8988T (cell line): ENCODE measurements at places on chromosomes 1 and 21.

DNA sequence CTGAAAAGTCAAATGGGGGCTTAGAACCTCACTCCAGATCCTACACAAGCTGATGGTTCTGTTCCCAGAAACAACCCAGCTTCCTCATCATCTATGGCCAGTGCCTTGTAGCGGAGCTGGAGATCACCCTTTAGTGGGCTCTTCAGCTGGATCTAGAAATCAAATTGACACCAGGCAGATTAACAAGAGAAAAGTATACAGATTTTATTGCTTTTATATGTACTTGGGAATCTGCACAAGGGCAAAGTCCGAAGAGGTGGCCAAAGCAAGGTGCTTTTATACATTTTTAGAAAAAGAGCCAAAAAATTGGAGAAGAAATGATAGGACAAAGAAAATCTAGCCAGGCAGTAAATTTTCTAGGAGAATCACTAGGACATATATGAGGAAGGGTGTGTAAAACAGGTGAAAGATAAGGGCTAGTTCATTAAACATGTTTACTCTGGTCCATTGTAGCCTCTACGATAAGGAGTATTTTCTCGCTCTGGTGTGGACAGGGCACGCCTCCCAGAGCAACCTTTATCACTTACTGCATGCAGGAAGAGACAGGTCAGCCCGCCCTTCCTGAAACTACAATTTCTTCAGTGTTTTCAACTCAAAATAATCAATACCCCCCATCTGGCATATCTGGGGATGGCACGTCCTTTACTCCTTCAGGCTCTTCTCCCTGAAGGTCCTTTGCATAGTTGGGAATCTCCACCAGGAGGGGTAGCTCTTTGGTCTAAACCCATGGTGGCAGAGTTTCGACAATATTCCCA is 14.0 kb upstream of the LGALS8 start:
- no peak for DNase-seq

DNA sequence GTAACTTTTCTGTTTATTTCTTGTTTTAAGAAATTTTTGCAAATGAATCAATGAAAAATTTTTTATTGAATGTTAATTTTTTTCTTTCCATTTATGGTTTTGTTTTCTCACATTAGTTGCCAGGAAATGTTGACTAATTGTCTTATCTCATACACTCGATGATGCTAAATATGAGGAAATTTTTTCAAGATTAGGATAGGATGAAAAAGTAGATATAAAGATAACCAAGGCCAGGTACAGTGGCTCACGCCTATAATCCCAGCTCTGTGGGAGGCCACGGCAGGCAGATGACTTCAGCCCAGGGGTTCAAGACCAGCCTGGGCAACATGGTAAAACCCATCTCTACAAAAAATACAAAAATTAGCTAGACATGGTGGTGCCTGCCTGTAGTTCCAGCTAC is 12.6 kb downstream of the LAX1 start:
- DNase-seq: no peak

- DNase-seq: no peak
Measured at GRCh38 chr1:38166461-38166860, 119.9 kb upstream of the POU3F1 start.

DNA sequence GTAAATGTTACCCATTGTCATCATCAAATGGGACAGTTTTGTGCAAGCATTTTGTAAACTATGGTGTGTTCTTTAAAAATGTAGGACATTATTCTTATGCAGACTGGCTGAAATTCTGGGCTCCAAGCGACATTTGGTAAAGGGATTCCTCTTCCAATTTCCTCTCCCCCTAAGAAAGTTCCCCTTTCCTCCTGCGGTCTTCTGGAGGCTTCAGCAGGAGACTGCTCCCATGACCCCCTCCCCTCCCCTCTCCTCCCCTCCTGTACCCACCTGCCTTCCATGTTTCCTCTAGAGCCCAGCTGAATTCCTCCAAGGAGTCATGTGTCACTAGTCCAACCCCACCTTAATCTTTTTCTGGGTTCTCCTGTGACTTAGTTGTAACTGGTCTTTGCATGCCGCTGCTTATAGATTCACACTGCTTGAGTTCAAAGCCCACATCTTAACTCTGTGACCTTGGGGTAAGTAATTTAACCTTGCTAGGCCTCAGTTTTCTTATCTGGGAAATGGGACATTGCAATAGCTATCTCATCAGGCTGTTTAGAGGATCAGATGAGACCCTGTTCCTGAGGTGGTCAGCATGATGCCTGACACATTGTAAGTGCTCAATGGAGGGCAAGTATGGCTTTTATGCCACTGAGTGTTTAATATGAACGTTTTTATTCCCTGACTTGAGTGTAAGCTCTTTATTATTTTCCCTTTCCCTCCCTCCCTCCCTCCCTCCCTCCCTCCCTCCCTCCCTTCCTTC is 69.9 kb upstream of the WDR26 start:
- DNase-seq: no peak

- no peak for DNase-seq
Measured at GRCh38 chr1:9850442-9851162, 26.8 kb upstream of the CLSTN1 start.

- DNase-seq: no peak
Measured at GRCh38 chr1:236144446-236145150, 2.3 kb downstream of the GPR137B start.

DNA sequence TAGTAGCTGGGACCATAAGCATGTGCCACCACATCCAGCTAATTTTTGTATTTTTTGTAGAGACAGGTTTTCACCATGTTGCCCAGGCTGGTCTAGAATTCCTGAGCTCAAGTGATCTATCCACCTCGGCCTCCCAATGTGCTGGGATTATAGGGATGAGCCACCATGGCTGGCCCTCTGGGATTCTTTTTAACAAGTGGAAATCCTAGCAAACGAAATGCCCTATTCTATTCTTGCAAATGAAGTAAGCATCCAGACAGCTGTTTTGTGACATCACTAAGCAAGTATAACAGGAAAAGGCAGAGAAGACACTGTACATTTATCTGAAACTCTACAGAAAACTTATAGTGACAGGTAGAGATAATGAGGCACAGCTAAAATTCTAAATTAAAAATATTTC is 86.4 kb downstream of the DDAH1 start:
- no peak for DNase-seq

DNA sequence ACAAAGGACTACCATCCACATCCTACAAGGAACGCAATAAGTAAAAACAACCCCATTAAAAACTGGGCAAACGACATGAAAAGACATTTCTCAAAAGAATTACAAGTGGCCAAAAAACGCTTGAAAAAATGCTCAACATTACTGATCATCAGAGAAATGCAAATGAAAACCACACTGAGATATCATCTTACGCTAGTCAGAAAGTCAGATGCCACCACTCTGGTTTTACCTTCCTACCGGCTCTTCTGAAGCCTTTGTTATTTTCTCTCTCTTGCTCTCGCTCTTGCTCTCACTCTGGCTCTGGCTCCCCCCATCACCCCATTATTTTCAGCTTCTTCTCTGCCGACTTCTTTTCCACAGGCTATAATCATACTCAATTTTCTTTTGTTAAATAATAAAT is 38.8 kb downstream of the VPS45 start:
- DNase-seq: no peak

- no peak for DNase-seq
Measured at GRCh38 chr1:155694167-155694566, 5.3 kb downstream of the DAP3 start.
